ENCODE measurements at places on chromosomes 11 and 22.

DNA sequence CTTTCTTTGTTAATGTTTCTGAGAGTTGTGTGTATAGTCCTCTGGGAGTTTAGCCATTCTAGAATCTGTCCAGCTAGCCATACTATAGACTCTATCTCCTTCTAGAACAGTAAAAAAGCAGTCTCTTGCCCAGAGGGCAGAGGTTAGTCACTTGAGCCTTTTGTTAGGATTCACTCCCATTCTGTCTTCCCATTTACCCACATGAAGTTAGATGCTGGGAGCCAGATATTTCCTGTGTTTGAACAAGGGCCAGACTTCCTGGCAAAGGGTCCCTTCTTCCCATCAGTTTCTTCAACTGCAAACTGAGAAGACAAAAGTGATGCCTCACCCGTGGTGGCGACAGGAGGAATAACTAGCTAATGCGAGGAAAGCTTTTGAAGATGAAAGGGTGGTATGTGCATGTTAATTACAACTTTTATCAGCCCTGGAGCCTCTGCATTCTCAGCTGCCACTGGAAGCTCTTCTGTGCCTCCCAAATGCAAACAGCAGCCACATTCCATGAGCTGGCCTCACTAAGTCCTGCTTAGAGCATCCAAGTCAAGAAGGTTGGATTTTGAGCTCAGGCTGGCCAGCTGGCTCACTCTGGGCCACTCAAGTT, 12.8 kb downstream of the CD44 start:
- DNase-seq, result no peak

DNA sequence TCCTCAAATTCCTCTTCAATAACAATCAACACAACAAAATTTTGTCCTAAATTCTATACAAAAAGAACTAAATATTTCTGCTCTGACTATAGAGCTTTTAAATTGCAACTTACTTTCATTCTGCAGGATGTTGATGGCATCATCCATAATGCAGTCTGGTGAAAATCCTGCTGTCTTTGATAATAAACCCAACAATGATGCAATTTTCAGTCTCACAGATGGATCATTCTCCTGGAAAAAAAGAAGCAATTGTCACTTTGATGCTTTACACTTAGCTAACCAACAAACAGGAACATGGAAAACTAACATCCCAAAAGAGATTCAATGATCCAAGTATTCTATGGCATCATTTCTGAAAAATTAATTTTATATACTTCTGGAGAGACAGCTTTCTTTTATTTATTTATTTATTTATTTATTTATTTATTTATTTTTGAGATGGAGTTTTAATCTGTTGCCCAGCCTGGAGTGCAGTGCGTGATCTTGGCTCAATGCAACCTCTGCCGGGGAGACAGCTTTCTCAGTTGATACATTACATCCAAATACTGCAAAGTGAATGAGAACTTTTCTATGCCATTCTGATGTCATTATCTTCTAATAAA, 13.0 kb downstream of the INTS4 start:
- no peak for DNase-seq

GRCh38 chr11:9518835-9519410, 54.5 kb upstream of the WEE1 start:
- DNase-seq, result no peak

- DNase-seq, result no peak
These were observed 47.4 kb downstream of the ARHGEF12 start for GRCh38 chr11:120383518-120384155.

- DNase-seq, result no peak
These were observed 80.0 kb downstream of the C11orf91 start for GRCh38 chr11:33620423-33621171.

- DNase-seq, result peak; percentile 83
These were observed at the start of gene SMTN for GRCh38 chr22:31080848-31081649. Gene SMTN (plus strand): TSS chr22:31081318. CDS start chr22:31083259, 1,941 bp downstream.

DNA sequence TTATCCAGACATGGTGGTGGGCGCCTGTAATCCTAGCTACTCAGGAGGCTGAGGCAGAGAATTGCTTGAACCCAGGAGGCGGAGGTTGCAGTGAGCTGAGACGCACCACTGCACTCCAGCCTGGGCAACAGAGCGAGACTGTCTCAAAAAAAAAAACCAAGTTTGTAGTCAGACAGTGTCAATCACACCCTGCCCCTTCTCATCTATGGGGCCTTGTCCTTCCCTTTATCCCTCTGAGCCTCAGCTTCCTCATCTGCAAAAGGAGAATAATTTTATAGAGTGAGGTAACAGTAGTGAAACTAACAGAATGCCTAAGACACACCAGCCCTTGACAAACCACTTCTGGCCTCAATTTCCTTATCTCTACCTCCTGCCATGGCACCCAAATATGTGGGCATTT, 10.7 kb downstream of the BCL9L start:
- DNase-seq, result no peak

GRCh38 chr11:128517451-128518230, 69.7 kb downstream of the ETS1 start:
- DNase-seq, result no peak

- peak; percentile 58 for DNase-seq
These were observed 13.5 kb downstream of the TXN2 start for GRCh38 chr22:36467946-36468345.

DNA sequence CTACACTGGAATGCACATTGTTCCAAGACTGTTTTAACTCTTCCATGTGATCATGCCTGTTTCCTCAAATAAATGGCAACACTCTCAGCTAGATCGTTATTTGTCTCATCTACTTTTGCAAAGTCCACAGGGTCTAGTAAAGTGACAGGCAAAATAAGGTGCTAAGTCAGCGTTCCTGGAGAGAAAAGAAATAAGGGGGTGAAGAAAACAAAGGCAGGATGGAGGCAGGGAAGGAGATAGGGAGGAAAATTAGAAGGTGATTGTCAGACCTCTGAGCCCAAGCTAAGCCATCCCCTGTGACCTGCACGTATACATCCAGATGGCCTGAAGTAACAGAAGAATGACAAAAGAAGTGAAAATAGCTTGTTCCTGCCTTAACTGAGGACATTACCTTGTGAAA, 132.1 kb downstream of the RAB38 start:
- DNase-seq, result no peak

GRCh38 chr11:114889594-114890011, 211.3 kb downstream of the NXPE2 start:
- DNase-seq, result no peak

- DNase-seq, result no peak
These were observed 46.6 kb downstream of the LARGE1 start for GRCh38 chr22:33873666-33874065.

- no peak for DNase-seq
These were observed 30.7 kb downstream of the FAM168A start for GRCh38 chr11:73566977-73567755.

DNA sequence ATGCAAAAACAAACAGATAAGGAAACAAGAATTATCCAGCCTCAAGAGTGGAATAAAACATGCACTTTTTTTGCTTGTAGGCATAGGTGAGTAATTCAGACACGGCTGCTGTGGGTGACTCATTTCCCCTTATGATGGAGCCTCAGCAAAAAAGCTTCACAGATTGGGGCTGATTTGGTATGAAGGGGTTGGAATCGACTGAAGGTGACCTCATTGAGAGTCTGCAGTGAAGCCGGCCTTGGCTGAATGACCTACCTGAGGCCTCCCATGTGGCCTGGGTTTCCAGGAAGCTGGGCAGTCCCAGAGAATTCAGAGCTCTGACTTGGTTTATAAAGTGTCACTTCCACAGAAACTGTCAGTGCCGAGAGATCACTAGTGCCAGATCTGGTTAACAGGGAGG, 34.2 kb upstream of the VPREB1 start:
- peak; percentile 22 for DNase-seq

DNA sequence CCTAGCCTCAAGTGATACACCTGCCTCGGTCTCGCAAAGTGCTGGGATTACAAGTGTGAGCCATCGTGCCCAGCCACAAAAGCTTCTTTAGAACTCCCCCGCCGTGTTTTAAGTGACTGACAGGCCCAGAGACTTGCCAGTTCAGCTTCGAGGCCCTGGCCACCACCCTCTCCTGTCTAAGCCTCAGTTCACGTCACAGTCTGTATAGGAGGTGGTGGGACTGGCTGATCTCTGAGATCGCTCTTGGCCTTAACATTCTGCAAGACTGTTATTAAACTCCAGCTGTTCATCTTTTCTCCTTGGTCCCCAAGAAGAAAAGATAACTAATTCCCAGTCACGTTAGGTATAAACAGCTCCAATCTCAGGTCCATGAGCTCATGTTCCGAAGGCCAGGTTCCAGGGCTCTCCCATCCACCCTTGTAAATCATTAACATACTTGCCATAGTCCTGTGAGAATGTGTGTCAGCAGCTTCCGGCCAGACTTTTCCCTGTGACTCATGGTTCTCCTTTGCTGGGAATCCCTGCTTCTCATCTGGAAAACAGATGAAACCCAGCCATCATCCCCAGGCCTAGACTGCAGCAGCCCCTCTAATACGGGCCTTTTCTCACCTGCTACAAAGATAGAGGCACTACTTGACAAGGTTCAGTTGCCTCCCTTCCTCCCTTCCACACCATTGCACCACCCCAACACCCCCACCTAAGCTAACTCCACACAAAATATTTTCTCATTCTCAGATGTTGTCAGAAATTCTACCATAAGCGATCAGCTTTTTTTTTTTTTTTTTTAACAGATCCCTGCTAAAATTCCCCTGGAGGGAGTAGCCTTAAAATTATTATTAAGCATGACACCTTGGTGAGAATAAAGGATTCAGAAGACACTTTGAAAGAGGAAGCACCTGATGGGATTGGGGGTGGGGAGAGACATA, 5.6 kb upstream of the KIAA0930 start:
- DNase-seq, result peak; percentile 92

DNA sequence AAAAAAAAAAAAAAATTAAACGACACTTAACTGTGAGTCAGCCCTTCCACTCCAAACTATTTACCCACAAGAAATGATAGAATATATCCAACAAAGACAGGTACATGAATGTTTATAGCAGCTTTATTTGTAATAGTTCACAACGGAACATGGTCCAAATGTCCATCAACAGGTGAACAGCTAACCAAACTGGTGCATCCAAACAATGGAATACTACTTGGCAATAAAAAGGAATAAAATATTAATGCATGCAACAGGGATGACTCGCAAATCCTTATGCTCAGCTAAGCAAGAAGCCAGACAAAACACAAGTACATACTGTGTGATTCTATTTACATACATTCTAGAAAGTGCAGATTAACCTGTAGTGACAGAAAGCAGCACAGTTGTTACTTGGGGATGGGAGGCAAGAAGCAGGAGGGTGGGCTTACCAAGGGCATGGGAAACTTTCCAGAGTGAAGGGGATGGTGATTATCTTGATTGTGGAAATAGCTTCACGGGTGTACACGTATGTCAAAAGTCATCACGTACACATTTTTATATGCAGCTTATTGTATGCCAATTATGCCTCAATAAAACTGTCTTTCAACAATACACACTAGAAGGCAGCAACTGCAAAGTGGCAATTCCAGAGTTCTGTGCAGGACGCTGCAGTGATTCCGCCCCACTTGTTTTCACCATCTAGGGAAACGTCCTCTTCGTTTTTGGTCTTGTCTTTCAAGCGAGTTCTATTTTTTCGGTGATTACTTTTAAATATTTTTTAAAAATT, 6.7 kb upstream of the SF1 start:
- DNase-seq, result no peak

- no peak for DNase-seq
These were observed 8.6 kb upstream of the IGLL5 start for GRCh38 chr22:22878801-22879674.

GRCh38 chr22:44729391-44730021, 22.9 kb upstream of the ARHGAP8 start:
- no peak for DNase-seq

DNA sequence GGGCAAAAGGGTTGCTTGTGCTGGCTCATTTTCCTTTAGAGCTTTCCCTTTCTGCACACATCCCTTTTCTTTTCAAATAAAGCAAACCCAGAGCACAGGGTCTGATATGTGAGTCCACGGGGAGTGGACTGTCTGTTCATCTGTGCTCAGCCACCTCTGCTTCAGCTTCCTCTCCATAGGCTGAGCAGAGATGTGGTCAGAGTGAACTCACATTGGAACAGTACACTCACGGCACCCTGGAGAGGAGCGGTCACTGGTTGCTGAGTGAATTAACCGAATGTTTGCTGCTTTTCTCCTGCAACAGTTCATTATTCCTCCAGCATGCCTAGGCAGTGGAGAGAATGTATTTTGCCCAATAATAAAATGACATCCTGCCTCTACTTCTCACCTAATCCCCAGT, 36.3 kb upstream of the CABP7 start:
- DNase-seq, result no peak

GRCh38 chr11:82682003-82682751, 51.5 kb downstream of the FAM181B start:
- DNase-seq, result peak; percentile 65

- no peak for DNase-seq
These were observed 2.2 kb upstream of the TRIM3 start for GRCh38 chr11:6475936-6476335.

- DNase-seq, result no peak
These were observed 10.8 kb downstream of the SYT12 start for GRCh38 chr11:67033661-67034166.

- no peak for DNase-seq
These were observed 7.7 kb upstream of the UBASH3B start for GRCh38 chr11:122647736-122648275.

DNA sequence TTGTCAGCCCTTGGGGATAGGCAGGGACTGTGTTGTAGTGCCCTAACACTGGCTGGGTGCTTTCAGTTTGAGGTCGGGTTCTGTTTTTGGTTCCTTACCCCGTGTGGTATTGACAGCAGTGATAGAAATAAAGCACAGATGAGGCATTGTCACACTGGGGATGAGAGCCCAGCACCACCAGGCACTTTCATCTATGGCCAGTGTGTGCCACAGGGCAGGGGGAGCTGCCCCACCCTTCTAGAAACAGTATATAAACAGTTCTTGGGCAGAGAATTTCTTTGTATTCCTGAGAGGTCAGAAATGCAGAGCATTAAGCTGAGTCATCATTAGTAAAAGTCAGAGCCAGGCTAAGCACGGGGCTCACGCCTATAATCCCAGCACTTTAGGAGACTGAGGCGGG, 23.1 kb upstream of the CDC42EP2 start:
- DNase-seq, result no peak

DNA sequence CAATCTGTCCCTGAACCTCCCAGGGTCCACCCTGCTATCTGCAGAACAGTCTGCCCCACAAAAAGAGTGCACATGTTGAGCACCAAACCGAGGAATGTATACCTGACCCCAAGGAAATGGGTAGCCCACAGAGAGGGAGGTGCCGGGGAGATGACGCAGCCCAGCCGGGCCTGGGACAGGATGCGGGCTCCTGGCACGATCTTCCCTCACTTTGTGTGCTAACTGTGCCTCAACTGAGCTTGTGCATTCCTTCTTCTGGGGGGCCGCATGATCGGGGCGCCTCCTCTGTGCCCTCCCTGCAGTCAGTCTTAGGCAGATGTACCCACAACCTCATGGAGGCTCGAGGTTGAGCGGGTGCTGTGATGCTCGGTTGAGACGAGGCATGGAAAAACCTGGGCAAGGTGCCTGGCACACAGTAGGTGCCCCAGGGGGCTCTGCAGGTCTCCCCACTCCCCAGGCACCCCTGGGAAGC, 2.4 kb downstream of the GAS2L1 start:
- no peak for DNase-seq

DNA sequence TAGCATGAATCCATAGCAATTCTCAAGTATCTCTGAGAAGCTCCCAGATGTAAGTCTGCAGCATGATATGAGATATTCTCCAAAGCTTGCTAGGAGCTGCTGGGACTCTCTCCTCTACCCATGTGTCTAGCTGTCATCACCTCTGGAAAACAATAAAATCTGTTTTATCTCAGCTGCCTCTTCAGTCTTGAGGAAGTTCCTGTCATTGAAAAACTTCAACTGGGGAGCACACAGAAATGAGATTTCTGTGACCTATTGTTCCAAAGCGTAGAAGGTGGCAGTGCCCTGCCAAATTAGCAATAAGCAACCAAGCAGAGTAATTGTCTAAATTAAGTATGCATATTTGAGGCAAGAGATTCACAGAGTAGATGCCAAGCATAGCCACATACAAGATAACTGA, 1380.6 kb upstream of the RAG2 start:
- DNase-seq, result no peak

Data from HCT116 (cell line).